Cerebellar nuclear complex (tissue), 1 donor: ENCODE measurements at places on chromosomes 7 and 10.

DNA sequence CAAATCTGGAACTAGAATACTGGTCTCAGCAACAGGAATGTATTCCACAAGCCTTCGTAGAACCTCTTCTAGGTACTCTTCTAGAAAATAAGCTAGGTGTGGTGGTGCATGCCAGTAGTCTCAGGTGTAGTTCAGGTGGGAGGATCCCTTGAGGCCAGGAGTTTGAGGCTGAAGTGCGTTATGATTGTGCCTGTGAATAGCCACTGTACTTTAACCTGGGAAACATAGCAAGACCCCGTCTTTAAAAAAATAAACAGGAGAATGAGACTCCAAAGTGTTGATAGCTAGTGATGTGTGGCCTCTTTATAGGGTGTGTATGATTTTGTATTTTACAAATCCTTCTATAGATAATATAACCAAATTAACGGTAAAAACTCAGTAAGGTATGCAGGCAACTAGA is 1.5 kb upstream of the ZNF775 start:
- no peak for DNase-seq

DNA sequence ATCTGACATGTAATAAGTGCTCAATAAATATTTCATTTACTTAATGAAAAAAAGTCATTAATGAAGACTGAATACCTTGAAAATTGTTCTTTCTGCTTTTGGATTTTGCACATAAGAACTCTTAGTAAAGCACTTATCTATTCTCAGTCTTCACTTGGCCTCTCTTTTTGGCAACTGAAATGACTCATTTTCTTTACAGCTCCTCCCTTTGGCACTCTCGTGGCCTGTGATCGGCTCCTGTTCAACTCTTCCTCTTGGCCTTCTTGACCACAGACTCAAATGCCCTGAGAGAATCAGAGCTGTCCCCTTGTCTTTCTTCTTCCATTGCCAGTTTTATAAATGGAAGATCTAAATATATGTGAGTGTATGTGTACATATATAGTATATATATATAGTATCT is 54.2 kb downstream of the FOXP2 start:
- DNase-seq = no peak

GRCh38 chr10:13542533-13542932 is 13.7 kb upstream of the BEND7 start:
- DNase-seq = no peak

DNA sequence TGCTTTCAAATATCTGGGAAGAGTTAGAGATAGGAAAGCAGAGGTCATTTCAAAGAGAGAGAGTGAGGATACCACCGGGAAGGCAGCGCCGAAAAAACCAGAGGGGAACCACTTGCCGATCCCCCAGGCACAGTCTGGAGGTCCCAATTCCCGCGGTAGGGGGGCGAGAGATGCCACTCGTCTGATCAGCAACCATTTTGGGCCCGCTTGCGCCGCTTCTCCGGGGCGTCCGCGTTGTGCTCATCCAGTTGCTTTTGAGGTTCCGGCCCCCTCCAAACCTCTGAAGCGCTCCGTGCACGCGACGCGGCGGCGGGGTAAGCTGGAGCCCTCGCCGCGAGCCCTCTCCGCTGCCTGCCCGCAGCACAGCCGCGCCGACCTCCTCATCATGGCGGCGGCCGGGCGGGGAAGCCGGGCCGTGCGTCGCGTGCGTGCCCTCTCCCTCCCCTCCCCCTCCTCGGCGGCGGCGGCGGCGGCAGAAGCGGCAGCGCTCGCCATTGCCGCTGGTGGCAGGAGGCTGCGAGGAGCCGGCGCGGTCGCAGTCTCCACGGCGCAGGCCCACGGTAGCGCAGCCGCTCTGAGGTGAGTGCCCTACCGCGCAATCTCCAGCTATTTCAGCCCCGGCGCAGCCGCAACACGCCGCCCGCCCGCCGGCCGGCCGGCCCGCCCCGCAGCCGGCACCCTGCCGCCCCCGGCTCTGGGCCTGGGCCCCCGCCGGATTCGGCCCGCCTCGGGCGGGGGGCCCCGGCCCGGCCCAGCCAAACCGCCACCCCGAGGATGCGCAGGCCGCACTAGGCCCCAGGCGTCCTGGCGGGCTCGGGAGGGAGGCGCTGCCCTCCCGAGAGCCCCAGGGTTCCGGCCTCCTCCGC is at the start of gene NRF1:
TSS of gene NRF1 (plus strand) at position 475 of the 866 bp plus-strand sequence. CDS start 45,632 bp downstream, outside the sequence.
- DNase-seq = peak; percentile 47

DNA sequence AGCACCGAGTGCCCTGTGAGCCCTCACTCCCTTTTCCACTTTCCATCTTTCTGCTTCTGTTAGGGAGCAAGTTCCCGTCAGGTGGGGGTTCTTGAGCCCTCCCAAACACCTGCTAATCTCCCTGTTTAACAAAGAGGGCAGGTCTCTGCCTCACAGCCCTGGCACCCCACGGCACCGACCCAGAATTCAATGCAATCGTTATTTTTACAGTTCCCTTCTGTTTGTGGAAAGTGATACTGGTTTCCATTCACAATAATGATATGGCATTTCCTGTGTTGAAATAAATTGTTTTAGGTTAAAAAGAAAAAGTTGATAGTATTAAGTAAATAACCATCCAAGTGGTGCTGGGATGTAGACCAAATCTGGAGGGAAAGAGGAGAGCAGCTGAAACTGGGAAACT is 38.8 kb upstream of the SLC29A3 start:
- no peak for DNase-seq

GRCh38 chr10:6363511-6363910 is 160.8 kb downstream of the PFKFB3 start:
- no peak for DNase-seq

GRCh38 chr10:47243791-47244190 is 56.2 kb upstream of the GDF10 start:
- DNase-seq = no peak

DNA sequence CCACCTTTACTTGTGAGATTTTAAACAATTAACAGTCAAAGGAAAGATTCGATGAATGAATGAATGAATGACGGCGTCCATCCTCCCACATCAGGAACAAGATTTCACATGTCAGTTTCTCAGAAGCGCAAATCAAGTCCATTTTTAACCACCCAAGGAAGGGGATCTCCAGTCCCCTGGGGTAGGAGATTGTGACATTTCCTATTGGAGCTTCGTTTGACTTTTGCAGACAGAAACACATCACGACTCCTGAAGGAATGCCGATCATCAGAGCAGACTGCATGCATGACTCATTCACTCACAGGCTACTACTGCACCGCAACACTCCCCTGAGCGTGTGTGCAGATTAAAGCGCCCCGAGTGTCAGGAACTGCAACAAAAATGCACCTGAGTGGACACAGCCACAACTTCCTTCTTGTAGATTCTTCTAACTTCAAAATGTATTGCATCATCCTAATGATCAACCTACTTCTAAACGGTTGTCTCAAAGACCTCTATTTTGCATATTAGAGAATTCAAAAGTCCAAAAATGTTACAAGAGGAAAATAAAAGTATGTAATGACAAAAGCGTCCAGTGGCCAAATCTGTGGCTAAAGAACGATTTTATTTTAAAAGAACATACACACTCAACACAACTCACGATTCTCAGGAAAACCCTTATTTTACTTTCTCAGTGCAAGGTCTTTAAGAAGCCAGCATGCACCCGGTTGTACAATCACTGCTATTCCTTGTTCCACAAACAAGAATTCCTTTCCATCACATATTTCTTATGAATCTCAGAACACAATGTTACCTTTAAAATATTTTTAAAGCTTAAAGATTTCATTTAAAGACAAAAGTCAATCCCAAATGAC is 172.6 kb downstream of the FAM107B start:
- DNase-seq = no peak

DNA sequence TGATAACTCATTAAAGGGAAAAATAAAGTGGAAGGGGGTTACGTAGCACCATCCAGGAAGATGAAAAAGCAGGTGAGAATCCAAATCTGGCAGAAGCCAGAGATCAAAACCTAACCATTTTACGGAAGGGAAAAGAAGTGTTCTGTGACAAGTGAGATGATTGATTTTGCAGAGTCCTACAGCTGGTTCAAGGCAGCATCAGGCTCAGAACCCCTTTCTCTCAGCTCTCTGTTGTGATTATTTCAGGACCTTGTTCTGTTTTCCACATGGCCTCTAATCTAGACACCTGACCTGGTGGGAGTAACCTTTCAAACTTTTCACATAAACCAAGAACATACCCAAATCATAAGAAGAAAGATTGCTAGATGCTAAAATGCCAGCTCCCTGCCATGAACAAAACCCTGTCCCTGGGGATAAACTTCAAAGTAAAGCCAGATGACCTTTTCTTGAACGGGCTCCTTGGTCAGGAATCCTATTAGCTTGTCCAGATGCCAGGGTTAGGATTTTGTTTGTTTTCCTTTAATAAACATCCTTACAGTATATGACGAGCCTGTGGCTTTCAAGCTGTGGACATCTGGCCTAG is 5.9 kb downstream of the DUSP5 start:
- no peak for DNase-seq

DNA sequence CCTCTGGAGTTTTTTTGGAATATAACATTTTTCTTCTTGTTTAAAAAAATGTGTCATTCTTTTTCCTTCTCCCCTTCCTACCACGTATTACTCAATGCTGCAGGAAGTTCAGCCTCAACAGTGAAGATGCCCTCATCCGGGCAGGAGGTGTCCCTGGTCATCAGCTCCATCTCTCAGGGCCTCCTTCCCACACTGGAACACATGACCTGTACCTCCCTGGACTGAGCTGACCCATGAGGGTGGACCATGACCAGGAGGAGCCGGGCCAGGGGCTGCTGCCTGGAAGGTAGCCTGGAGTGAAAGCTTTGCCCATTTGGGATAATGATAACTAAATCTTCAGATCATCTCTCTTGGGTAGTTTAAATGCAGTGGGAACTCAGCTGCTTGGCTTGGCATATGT is 316.5 kb upstream of the ZMIZ1 start:
- no peak for DNase-seq

DNA sequence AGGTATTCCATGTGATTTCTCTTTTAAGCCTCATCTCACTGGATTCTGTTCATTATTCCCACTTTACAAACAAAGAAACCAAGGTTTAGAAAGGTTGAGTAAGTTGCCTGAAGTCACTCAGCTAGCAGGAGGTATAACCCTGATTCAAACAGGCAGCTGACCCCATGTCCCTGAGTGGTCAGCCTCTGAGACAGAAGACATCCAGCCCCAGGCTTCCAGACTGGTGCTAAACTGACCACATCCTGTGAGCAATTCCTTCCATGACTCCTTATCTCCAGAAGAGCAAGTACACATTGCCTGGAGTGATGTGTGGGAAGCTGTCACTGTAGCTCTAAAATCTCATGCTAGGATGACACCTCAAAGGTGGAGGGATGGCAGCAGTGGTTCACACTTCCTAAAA is 3.7 kb downstream of the PLPP4 start:
- DNase-seq = no peak

GRCh38 chr7:33965183-33965744 is 59.9 kb downstream of the BMPER start:
- DNase-seq = no peak

DNA sequence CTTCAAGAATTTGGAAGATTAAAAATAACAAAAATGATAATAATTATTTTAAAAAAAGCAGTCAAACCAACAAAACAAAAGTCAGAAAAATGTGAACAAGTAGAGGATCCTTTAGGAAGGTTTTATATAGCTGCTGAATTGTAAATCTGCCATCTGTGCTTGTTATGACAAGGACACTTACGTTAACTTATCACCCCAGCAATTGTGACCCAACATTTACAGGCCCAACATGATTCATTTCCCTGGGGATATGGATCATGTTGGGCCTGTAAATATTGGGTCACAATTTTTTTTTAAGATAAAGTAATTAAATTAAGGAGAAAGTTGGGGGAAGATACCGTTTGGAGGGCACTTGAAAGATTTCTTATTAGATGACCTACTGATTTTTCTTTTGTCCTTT is 261.4 kb upstream of the HABP2 start:
- no peak for DNase-seq

DNA sequence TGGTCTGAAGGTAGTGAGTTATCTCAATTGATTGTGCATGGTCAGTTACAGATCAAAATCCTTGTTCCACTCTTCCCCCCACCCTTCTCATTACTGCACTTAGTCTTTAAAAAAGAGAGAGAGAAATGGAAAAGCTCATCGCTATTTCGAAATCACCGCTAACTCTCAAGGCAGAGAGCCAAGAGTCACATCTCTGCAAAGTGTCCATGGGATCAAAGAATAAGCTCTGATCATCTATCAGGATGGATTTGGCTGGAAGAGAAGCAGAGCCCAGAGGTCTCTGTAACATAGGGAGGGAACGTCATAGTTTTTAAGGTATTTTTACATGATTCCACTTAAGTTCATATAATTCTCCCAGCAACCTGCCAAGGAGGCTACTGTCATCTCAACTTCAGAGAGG is 30.0 kb upstream of the MYH16 start:
- DNase-seq = no peak

DNA sequence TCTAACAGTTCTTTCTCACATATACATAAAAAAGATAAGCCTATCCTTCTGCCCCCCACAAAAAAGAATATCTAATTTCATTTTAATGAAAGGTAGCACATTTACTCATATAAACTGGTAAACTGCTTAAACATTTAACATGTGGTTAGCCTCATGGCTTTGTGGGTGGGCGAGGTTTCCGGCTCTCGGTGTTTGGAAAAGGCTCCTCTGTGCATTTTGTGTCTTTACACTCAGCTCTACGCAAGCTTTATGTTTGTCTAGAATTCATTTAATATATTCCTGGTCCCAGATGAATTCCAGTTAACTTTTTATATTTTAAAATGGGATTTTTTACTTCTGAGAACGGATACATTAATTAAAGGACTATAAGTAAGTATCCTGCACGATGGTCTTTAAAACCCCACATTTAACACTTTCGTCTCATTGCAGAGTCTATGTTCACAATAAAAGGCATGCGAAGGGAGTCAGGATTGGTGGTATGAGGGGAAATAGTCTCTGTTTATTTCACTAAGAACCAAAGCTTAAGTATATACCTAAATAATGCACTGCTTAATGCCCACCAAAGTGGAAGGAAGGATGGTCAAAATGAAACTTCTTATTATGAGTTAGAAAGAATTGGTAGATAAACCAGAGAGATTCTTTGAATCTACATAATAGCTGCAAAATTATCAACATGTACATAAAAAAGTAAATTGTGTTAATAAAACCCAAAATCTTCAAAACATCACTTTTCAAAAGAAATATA is 197.2 kb downstream of the CRPPA start:
- DNase-seq = no peak

DNA sequence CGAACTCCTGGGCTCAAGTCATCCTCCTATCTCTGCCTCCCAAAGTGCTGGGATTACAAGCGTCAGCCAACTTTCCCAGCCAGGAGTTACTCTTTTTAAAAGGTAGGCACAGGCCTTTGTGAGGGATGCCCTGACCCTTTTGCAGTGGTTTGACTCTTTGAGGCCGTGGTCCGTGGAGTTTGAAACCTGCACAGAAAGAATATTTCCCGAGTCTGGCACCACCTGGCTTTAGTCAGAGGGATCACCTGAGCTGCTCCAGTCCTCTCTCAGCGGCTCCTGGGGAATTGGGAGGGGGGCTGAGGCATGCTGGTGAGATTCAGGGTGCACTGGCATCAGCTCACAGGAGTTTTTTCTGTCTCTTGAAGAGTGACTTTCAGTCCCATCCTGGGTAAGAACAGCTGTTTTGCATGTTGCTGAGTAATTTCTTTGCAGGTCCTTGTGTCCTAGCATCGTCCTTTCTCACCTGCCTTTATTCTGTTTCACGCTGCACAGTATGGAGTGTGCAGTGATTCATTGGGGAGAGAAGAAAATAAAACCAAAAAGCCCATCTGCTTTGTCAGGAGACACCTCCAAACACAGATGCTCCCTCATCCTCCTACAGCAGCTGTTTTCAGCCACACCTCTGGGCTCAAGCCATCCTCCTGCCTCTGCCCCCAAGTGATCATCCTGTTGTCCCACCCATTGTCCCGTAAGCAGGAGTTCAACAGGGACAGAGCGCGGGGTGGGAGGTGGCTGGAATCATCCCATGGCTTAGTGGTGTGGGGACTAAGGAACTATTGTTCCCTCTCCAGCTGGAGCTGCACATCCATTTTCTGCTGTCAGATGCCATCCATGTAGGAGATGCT is 284.7 kb downstream of the CAMK1D start:
- no peak for DNase-seq
